Uterus (tissue), 4 donors: ENCODE measurements at places on chromosomes 4 and X. TPM values are rescaled to one million over a fixed set of nuclear protein-coding genes. Genes with fewer than 3 reads are reported as not detected.

The FRAS1 gene
- total RNA-seq: 1.0 TPM

DNA sequence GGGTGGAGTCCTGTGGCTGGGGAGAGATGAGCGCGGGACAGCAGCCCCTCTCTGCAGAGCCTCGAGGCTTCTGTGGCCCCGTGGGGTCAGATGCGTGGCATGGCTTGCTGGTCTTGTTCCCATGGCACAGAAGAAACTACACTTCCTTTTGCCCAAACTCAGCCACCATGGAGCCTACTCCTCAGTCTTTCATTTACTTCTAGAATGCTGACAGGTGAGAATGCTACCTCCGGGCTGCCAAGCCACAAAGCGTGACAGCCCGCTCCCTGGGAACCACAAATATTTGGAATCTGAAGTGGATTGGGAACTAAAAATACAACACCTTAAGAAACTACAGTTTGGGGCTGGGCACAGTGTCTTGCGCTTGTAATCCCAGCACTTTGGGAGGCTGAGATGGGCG, 98.0 kb downstream of the TRAPPC11 start:
- no peak for DNase-seq

GRCh38 chr4:152455311-152455710, 80.6 kb downstream of the FBXW7 start:
- DNase-seq: no peak

- no peak for DNase-seq
Measured at GRCh38 chrX:79361192-79361870, 5.8 kb downstream of the ITM2A start.

DNA sequence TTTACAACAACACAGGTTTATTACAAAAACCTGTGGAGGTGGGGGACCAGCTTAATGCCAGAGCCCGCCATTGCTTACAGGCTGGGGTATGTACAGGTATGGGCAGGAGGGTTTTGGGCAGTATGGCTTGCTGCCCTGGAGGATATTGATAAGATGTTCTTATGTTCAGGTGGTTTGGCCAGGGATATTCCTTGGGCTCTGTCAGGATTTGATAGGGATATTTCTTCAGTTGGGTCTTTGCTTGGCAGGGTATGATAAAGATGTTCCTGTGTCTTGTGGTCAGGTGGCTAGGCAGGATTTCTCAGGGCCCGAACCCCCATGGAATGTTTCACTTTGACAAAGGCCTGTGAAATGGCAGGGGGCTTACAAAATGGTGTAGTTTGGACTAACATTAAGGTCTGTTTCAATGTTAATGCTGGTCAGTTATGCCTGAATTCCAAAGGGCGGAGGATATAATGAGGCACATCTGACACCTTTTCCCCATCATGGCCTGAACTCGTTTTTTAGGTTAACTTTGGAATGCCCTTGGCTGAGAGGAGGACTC, 3.1 kb downstream of the MGST2 start:
- DNase-seq: no peak

DNA sequence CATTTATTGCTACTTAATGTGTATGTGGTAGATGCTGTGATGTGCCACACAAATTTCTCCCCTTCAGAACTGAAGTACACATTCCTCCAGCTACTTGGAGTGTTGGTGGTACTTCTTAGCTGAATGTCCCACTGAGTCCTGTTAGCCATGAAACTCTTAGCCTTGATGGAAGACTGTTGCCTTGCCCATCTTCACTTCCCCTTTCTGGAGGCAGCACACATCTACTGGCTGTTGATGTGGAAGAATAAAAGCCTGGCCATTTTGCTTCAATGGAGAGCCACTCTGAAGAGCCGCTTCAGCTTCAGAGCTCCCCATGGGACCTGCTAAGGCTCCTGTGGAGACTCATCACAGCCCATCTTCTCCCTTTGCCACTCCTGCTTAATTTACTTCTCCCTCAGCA, 157.7 kb upstream of the PITX2 start:
- no peak for DNase-seq

DNA sequence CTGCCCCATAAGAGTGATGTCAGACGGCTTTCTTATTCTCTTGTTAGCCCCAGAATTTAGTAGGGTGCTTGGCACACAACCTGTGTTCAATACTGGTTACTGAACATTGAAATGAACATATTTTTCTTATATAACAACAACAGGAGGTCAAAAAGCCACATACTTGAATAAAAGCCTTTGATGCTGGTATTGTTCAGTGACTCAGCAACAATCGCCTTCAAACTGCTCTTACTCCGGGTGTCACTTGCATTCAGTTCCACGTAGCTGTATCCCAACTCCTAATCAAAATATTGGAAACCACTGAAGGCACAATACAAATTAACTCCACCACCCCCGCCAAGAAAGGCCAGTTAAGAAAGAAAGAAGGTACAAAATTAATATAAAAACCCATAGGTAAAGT, 61.5 kb downstream of the RFC1 start:
- DNase-seq: no peak

- no peak for DNase-seq
Measured at GRCh38 chr4:113065629-113066028, 16.2 kb downstream of the ANK2 start.

The BEX1 gene
- total RNA-seq: not detected

DNA sequence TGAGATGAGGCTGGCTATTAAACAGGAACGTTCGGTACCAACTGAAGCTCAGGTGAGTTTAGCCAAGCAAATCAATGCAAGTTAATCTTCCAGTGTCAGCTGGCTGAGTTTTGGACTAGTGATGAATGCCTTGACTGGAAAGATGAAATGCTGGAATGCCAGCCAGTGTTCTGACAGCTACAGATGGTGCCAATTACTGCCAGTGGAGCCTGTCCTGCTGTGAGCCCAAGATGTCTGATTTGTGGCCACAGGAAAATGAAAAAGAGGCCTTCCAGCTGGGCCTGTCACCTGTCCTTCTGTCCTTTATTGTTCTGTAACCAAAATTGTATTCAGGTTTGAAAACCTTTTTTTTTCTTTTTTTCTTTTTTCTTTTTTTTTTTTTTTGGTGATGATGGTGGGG, 223.1 kb downstream of the AFF2 start:
- no peak for DNase-seq

The NPFFR2 gene
- total RNA-seq: 0.30 TPM

The RGS12 gene
- 63.8 TPM for total RNA-seq

The GABRB1 gene
- total RNA-seq: not detected

DNA sequence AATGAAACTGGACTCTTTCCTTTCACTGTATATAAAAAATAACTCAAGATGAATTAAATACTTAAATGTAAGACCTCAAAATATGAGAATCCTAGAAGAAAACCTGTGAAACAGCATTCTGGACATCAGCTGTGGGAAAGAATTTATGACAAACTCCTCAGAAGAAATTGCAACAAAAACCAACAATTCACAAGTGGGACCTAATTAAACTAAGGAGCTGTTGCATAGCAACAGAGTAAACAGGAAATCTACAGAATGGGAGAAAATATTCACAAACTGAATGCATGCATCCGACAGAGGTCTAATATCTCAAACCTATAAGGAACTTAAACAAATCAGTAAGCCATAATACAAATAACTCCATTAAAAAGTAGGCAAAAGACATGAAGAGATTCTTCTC, 851.7 kb upstream of the PCDH10 start:
- DNase-seq: no peak

GRCh38 chr4:62644372-62644771, 1444.2 kb downstream of the ADGRL3 start:
- DNase-seq: no peak

The SYTL4 gene
- total RNA-seq: 82.2 TPM

DNA sequence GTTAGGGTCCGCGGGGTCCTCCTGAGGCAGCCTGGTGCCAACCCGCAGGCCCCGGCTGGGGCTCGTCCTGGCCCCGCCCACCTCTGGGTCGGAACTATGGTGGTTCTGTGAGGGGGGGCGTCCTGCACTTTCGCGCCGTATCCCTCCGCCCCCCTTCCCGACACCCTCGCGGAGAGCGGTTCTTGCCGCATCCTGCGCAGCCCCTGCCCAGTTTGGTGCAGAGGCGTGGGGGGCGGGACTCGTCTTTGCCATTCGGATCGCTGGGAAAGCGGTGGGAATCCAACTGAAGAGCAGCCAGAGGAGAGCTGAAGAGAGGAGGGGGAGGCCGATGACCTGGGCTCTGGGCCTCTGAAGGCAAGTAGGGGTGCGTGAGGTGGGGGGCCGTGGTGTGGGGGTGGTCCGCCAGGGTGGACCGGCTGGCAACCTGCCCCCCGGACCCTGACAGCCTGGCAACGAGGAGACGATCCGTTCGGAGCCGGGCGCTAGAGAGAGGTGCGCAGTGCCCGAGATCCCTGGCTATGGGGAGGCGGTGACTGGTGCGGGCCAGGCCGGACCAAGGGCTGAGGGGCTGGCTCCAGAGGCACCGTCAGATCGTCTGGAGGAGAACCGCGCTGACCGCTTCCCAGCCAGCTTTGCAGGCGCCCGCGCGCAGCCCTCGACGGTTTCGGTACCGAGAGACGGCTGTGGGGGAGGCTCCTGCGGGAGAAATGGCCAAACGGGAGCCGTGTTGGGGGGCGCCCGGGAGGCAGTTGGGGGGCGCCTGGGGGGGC, at the start of gene GPRASP1:
Gene GPRASP1 (plus strand): TSS at position 242 of the 770 bp plus-strand sequence. CDS start 2,431 bp downstream, outside the sequence.
- peak; percentile 79 for DNase-seq

DNA sequence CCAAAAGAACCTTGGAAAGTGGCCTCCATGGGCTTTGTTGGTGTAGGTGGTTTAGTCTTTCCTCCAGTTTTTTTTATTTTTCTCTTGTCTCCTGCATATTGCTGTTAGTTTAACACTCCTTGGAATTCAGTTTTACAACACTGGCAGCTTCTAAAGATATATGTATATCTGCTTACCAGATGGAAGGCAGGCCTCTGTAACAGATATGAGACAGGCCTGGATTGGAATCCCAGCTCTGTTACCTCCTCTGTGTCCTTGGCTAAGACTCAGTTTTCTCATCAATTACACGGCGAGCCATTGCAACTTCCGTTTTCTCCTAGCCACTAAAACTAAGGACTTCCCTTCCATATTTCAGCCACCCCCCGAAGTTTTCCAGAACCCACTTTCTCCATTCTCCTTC, 133.4 kb upstream of the SMAD1 start:
- no peak for DNase-seq

The CTAG1A gene
- not detected for total RNA-seq

- DNase-seq: no peak
Measured at GRCh38 chr4:14023036-14023435, 395.5 kb upstream of the BOD1L1 start.

DNA sequence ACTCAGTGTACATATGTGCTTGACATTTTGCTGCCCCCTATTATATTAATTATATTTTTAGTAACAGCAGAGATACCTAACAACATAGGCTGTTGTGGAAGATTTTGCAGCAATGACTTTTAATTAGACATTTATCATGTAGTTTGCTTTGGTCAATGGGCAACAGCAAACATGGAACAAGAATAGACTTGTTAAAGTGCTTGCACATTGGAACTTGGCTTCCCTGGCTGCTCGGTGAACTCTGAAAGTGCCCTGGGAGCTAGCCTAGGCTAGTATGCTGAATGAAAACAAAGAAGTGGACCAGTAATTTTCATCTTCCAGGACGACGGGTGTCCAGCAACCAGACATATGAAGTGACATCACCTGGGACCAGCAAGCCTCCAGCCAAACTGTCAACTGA, 1157.1 kb downstream of the ARAP2 start:
- DNase-seq: no peak

GRCh38 chrX:112651766-112652165, 28.0 kb downstream of the LHFPL1 start:
- no peak for DNase-seq
